ENCODE measurements at places on chromosomes 3 and 15. TPM values are rescaled to one million over a fixed set of nuclear protein-coding genes. Genes with fewer than 3 reads are reported as not detected.

GRCh38 chr3:99953596-99953995 lies 135.9 kb downstream of the CMSS1 start:
- peaks cover 23% of the 10 kb centered on the region for H3K4me1 ChIP-seq

- H3K4me3 ChIP-seq: no peak overlapping the region
- DNase-seq: no peak
Observed at GRCh38 chr15:44144184-44144583, 50.9 kb downstream of the FRMD5 start.

DNA sequence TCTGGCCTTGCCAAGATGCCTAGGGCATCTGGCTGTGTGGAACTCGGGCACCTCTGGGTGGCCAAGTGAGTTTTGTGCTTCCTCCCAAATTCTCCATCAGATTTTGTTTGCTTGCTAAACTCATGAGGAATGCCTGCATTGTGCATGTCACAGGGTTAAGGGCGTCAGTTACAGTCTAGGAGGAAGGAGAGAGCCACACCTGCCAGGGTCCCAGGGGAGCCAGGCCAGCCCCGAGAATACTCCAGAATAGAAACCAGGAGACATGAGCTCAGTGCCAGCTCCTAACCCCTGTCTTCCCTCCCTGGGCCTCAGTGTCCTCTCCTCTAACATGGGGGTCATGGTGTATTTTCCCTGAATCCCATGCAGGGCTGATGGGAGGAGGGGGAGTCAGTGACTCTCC lies 22.0 kb upstream of the SKOR1 start:
- H3K27me3 ChIP-seq: no peaks in the 10 kb centered on the region
- DNase-seq: no peak
- no peaks in the 10 kb centered on the region for H3K4me1 ChIP-seq
- H3K27ac ChIP-seq: no peak overlapping the region

Gene ZNF80
- total RNA-seq: not detected

Gene RARRES1
- total RNA-seq: 6.4 TPM
